Left ventricle myocardium inferior (tissue), 1 donor: ENCODE measurements at places on chromosomes 2 and 18. TPM values are rescaled to one million over a fixed set of nuclear protein-coding genes. Genes with fewer than 3 reads are reported as not detected.
A peak's percentile ranks its signal among the peaks of the same experiment; 100 is the strongest.

- DNase-seq: no peak
Measured at GRCh38 chr18:703213-703967, 9.0 kb downstream of the ENOSF1 start.

GRCh38 chr2:170467568-170468422 is 247.3 kb upstream of the SP5 start:
- DNase-seq: no peak

- no peak for DNase-seq
Measured at GRCh38 chr2:106624787-106625380, 137.7 kb downstream of the CD8B2 start.

DNA sequence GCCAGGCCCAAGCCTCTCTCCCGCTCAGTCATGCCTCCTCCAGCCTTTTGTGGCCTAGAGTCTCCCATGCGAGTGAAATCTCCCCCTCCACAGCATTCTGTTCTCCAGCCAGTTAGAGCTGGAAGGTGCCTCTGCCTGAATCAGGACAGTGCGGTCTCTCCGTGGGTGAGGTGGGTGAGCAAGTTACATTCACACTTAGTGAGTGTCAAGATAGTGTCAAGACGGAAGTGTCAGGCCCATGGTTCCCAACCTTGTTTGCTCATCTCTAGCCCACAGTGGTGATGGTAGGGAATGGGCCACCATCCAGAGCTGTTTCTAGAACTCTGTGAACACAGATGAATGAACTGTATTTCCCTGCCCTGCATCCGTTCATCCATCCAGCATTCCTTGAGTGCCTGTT is 59.5 kb downstream of the LPIN1 start:
- no peak for DNase-seq

DNA sequence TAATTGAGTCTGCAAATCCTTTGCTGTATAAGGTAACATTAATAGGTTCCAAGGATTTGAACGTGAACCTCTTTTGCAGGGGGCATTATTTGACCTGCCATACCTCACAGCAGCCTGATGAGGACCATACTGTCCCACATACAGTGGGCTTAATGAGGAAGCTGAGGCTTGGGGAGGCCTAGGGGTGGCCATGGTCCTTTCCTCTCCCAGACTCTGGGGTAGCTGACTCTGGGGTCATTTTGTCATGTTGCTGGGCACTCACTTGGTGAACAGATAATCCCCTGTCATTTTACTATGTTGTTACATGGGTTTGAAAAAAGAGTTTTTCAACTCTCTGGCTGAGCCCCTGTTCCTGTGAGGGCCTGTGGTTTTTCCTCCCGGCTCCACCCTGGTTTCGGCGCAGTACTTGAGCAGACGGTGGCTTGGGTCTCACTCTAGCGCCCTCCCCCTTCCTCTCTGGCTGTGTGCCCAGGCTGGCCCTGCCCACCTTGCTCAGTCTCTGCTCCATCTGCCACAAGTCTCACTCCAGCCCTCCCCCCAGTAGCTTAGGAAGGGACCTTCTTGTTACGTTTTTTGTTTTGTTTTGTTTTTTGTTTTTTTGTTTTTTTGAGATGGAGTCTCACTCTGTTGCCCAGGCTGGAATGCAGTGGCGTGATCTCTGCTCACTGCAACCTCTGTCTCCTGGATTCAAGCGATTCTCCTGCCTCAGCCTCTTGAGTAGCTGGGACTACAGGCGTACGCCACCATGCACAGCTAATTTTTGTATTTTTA is 21.0 kb downstream of the INPP4A start:
- DNase-seq: peak; percentile 81

DNA sequence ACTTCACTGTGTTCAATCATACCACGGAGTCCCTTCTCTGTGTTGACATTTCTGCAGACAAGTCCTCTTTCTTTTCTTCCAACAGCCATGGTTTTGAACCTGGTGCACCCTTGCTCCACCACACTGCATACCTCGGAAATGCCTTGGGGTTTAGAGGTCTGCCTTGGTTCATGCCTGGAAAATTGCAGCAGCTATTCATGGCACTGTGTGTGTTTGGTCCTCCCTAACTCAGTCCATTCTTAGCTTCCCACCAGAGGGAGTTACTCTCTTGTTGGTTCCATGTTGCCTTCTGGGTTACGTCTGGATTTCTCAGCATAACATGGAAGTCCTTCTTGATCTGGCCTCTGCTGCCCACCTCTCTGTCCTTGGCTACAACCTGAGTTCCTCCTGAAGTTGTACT is 206.0 kb downstream of the FHOD3 start:
- no peak for DNase-seq

GRCh38 chr2:235900631-235901030 is 267.6 kb downstream of the GBX2 start:
- no peak for DNase-seq

- no peak for DNase-seq
Measured at GRCh38 chr2:85996591-85996990, 107.8 kb upstream of the ST3GAL5 start.

DNA sequence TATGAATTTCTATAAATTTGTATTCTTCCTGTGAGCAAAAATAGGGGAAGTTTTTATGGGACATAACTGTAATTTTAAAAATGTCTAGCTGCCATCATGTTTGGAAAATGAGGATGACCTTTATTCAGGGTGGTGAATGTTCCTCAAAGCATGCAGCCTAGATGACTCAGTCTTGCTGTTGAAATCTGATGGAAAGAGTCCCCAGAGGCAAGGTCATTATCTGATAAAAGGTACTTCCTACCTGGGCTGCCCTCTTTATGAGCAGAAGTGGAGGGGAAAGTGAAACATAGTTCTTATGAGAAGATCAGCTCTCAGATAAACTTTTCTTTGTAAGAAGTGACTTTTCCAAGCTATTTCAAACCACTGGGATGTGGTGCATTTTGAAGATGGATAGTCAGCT is 1144.7 kb upstream of the PIK3C3 start:
- no peak for DNase-seq

DNA sequence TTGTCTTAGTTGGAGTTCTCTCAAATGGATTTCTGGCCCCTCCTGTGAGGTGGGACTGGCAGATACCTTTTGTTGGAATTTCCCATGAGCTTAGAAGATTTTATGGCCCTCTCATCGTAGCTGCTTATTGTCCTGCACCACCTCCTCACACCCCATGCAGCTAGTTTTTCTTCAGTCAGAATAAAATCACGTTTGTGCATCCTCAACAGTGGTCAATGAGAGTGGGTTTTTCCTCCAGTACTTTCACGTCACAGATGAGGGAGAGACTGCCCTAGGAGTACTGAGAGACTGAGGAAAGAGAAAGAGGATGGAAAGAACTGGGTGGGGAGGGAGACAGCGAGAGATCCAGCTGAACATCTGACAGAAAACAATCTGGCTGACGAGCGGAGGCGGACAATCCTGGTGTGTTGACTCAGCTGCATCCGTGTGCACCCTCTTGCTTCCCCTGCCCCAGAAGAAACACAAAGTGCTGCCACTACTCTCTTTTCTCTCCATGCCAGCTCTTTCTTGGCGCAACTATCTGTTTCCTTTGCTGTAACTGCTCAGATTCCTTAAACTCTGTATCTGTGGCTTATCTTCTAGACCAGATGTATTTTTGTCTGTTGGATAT is 7.4 kb downstream of the RAPGEF4 start:
- no peak for DNase-seq

DNA sequence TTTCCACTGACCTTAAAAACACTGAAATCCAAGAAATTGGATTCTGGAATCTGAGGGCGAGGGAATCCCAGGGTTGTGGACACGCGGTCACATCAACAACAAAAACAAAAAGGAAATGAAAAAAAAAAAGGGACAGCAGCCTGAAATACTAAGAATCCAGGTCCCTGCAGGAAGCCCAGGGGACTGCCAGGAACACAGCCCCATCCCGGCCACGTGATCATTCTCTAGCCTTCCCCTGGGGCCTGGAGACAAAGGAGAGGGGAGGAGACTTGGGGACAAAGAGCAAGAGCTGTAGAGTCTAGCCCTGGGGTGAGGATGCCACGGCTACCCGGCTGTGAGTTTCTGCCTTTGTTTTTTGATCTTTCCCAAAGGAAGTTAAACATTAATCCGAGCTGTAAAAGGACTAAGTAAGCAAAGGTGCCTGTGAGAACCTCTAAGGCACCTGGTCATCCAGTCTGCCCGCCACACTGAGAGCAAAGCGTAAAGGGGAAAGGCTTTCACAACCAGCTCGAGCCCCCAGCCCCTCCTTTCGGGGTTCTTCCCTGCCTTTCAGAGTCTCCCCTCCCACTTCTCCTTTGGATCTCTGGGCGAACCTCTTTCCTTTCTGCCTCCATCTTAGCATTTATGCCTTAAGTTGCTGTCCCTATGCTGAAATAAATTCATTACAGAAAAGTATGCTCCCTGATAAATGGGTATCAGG is 57.9 kb upstream of the MSH2 start:
- peak; percentile 64 for DNase-seq

The IL1R2 gene
- 0.96 TPM for total RNA-seq

The CFAP53 gene
- 0.16 TPM for total RNA-seq

The VWA3B gene
- total RNA-seq: 0.52 TPM

The PPM1B gene
- 56.2 TPM for total RNA-seq

The CTAGE1 gene
- total RNA-seq: not detected

The SERPINB13 gene
- not detected for total RNA-seq
